ENCODE measurements at places on chromosomes 6 and 20. TPM values are rescaled to one million over a fixed set of nuclear protein-coding genes. Genes with fewer than 3 reads are reported as not detected.

The SMLR1 gene
- total RNA-seq: not detected

The RIMS1 gene
- 2.1 TPM for total RNA-seq

The PGBD1 gene
- total RNA-seq: 5.3 TPM

The SLC24A3 gene
- total RNA-seq: 10.6 TPM

The ZBP1 gene
- total RNA-seq: 0.57 TPM

The CABLES2 gene
- total RNA-seq: 1.1 TPM

The SFTA2 gene
- not detected for total RNA-seq

The PPP1R3G gene
- total RNA-seq: 1.3 TPM

The TRIM40 gene
- total RNA-seq: not detected

The SLC17A3 gene
- total RNA-seq: not detected

The DAAM2 gene
- 53.9 TPM for total RNA-seq

The GPX5 gene
- total RNA-seq: not detected

The HTR1E gene
- not detected for total RNA-seq

The SPAG4 gene
- total RNA-seq: 2.4 TPM

The EYS gene
- total RNA-seq: 0.66 TPM

The GHRH gene
- total RNA-seq: not detected

The OR2B2 gene
- not detected for total RNA-seq

The OR2H2 gene
- not detected for total RNA-seq

The MICA gene
- 23.5 TPM for total RNA-seq

The GGTLC1 gene
- total RNA-seq: not detected

The EYA2 gene
- total RNA-seq: 3.3 TPM

The OOEP gene
- not detected for total RNA-seq

The BHLHE23 gene
- total RNA-seq: not detected

The TRIM31 gene
- total RNA-seq: not detected

The PRPH2 gene
- total RNA-seq: 0.44 TPM

The CD83 gene
- 3.4 TPM for total RNA-seq

The SEMG1 gene
- total RNA-seq: not detected

The RNF182 gene
- total RNA-seq: 1.8 TPM

The FERMT1 gene
- 0.16 TPM for total RNA-seq

The KCNS1 gene
- total RNA-seq: not detected

The APCDD1L gene
- 0.22 TPM for total RNA-seq

The CLDN20 gene
- total RNA-seq: not detected

The SYNGAP1 gene
- 7.3 TPM for total RNA-seq

The ZBTB22 gene
- total RNA-seq: 10.8 TPM
